Activated CD4-positive, CD25-positive, alpha-beta regulatory T cell treated with anti-CD3 and anti-CD28 coated beads, Interleukin-2, amount 50 U/mL, for 24 hours (primary cell): ENCODE measurements at places on chromosomes 5 and 9.

- no peak for ATAC-seq
These were observed 1.6 kb upstream of the SUB1 start for GRCh38 chr5:32583582-32584232.

DNA sequence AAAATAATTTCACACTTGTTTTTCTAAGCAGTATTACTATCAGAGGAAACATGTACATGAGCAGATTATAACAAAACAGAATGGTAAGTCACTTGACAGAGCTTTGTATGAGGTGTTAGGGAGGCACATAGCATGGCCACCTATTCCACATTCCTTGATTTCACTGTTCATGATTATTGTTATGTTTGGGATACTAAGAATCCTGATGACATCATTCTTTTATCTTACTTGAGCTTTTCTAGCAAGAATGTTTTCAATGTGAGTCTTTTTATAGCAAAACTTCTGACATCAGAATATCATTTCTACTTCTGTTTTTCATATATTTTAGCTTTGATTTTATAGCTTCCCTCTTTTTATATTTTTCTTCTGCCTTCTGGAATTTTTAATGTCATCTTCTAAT is 208.2 kb downstream of the DMRTA1 start:
- no peak for ATAC-seq

- ATAC-seq, result no peak
These were observed 67.1 kb upstream of the SMIM15 start for GRCh38 chr5:61229416-61229815.

- no peak for ATAC-seq
These were observed 3.7 kb downstream of the LCN9 start for GRCh38 chr9:135666534-135667462.

DNA sequence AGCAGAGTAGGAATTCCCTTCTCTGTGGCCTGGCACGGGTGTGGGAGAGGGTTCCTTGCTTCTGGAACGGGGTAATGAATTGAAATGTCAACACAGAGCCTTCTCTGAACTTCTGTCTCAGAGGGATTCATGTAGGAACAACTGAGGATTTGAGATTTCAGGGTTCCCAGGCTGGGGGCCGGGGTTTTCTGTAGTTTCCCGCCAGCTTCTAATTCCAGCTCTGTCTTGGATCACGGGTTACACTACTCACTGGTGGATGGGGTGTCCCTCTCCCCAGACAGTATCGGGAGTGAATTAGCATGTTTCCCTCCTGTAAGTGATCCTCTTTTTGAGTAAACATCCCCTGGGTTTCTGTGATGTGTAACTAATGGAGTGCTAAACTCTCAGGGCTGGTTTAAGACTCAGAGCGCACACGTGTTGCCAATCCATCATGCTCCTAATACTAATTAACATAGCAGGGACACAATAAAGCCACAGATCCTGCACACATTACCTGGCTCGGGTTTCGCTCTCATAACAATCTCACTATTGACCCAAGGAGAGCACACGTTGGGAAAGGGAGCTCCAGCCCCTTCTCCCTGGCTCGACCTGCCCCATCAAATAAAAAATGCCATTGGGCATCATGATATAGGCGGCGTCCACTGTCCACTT is 18.1 kb upstream of the DMRT2 start:
- no peak for ATAC-seq

DNA sequence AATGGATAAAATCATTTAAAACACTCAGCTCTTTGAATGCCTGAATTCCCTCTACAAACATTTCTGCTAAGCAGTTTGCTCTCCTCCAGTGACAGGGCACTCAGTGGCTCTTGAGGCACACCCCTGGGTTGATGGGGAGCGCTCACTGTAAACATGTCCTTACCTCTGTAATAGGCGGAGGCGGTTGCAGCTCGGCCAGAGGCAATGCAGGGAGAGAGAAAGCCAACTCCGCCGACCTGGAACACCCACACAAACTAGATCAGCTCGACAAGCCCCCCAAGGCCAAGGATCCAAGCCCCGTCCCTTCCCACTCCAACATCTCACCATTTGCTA is 329 bp downstream of the CDC23 start:
- ATAC-seq, result peak; percentile 8

DNA sequence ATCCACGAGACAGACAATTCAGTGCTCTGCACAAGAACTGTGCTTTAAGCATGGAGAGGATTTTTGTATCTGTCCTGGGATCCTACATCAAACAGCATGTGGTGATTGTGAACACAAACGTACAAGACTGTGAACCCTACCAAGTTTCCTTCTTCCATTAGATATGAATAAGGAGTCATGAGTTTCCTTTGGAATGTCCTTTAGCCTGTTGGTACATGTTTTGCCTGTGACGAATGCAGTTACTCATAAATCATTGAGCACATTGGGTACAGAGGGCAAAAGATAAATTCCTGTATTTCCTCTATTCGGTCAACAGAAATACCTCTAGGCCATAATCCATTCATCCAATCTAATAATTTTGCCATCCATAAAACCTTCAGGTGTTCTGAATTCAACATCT is 61.5 kb downstream of the FXN start:
- no peak for ATAC-seq

GRCh38 chr9:83204047-83204446 is 141.1 kb upstream of the RASEF start:
- no peak for ATAC-seq

DNA sequence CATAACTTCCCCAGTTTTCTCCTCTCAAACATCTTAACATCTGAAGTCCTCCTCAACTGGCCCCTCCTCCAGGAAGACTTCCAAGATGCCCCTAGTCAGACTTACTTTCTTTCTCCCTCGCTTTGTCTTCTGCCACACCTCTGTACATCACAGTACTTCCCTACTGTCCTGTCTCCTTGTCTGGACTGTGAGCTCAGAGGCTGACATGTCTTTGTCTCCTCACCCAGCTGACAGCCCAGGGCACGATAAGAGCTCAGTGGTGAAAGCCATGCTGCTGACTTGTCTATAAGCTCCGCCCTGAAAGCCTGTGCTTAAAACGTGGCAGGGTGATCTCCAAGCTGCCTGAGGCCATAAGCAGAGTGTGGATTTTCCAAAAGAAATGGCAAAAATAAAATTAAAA is 33.0 kb upstream of the SLC25A51 start:
- ATAC-seq, result no peak

- no peak for ATAC-seq
These were observed 97.0 kb upstream of the SPRY4 start for GRCh38 chr5:142421621-142422397.

GRCh38 chr9:19553441-19553840 is 144.6 kb downstream of the ACER2 start:
- ATAC-seq, result no peak

DNA sequence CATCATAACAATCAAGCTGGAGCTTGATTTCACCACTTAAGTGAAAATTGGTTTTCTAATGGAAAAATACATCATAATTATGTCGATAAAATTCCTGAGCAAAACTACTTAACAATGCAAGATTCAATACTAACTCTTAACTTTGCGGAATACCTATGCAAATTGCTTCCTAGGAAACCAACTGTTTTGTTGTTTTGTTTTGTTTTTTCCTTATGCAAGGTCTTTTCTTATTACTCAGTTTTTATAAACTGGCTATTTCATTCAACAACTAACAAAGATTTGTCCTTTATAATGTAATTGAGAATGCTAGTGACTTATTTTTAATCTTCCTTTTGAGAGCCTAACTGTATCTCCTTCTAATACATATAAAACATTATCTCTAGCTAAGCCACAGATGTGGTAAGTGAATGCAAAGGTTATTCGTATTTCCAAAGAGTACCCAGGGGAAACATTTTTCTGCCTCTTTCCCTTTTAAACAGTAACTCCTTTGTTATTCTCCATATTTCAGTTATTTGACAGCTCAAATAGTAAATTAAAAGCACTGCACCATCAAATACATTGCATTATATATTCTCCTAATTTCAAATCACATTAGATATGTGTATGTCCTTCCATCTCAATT is 609.4 kb downstream of the SLCO4C1 start:
- no peak for ATAC-seq

GRCh38 chr5:178256746-178257145 is 24.1 kb upstream of the PHYKPL start:
- ATAC-seq, result no peak

- peak; percentile 42 for ATAC-seq
These were observed 1.9 kb downstream of the JADE2 start for GRCh38 chr5:134527156-134527960.

DNA sequence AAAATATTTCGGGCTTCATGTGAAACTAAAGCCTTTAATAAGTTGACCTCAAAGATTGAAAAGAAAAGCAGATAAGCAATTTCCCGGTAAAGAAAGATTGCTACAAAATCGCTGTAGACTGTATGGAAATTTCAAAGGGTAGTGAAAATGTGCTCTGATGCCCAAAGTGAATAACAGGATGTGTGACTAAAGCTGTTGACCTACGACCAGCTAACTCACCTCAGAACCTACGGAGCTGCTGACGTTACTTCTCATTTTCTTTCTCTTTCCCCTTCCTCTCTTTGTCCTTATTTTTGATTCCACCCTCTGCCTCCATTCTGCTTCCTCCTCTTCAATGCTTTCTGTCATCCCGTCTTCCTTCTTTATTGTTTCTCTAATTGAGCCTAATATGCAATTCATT is 103.2 kb downstream of the PDE4D start:
- ATAC-seq, result peak; percentile 76

GRCh38 chr5:40555886-40556285 is 123.8 kb upstream of the PTGER4 start:
- ATAC-seq, result no peak

- ATAC-seq, result no peak
These were observed 444.7 kb downstream of the TLE1 start for GRCh38 chr9:81244631-81245030.

GRCh38 chr9:94096819-94097577 is 12.7 kb downstream of the PTPDC1 start:
- no peak for ATAC-seq

- ATAC-seq, result no peak
These were observed 711.7 kb upstream of the EDIL3 start for GRCh38 chr5:85096421-85096820.

GRCh38 chr9:18626046-18626698 is 152.2 kb downstream of the ADAMTSL1 start:
- no peak for ATAC-seq

DNA sequence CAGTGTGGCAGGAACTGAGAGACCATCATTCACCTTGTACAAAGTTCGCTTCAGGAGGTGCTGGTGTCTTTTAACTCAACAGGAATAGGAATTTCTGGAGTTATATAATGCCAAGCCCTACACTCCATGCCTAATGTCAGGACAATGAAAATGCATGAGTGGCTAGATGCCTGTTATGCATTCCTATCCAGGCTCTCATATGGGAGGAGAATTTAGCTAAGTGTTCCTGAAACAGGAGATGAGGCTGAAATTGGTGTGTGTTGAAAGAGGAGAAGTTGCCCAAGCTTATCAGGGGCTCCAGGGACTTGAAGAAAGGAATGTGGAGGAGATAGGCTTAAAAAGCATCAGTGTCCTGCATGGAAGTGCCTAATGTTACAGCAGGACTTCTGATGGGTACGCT is 26.8 kb upstream of the PRUNE2 start:
- ATAC-seq, result no peak

GRCh38 chr9:107112707-107113243 is 170.3 kb upstream of the RAD23B start:
- no peak for ATAC-seq

- no peak for ATAC-seq
These were observed 599 bp downstream of the NMRK1 start for GRCh38 chr9:75087289-75087823.

- ATAC-seq, result no peak
These were observed 60.8 kb downstream of the SH3TC2 start for GRCh38 chr5:149002053-149002452.

- ATAC-seq, result no peak
These were observed 9.0 kb downstream of the RGS14 start for GRCh38 chr5:177366528-177367322.

GRCh38 chr9:127107171-127107928 is 15.1 kb downstream of the ANGPTL2 start:
- no peak for ATAC-seq

DNA sequence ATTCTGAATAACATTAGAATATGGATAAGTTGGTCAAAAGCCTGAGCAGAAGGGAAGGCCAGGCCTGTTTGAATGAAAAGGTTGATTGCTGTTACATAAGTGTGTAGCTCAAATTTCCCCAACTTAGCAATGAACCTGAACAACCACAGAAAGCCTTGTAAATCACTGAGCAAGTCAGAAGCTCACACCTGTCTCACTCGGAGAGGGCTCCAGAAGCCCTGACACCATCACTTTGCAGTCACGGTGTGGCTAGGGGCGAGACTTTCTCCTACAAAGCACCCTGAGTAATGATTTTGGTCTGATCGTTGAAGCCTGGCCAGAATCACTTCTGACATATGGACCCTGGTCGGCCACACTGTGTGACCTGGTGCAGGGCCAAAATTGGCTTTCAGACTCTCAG is 62.0 kb downstream of the MTX3 start:
- ATAC-seq, result no peak

DNA sequence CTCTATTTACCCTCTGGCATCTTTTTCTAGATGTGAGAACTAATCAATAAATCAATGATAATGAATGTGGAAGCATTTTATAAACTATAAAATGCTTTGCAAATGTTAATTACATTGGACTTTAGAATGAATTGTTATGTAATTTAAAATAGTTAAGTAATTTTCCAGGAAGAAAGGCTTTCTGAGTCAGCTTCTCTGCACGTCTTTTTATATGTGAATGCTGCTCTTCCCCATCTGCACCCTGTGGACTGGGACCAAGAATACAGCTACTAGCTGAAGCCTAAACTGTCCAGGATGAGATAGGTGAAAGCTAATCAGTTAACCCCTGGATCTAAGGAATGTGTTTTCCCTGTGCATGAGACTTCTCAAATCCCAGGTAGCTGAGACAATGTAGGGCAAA is 292.9 kb downstream of the NR3C1 start:
- ATAC-seq, result no peak

DNA sequence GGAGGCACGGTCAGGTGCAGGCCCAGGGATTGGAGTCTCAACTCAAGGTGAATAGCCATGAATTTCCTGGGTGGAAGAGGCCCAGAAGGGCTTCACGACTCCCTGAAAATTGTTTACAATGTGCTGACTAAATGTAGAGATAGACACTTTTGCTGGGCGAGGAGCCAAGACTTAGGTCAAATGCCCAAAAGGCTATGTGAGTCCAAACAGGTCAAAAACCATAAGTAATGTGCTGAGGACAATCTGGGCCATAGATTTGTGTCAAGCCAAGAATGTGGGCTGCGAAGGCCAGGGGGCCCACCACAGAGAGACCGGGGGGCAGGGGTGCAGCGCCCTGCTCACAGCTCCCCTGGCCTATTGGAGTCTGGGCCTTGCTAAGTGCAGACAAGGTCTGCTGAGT is 197.8 kb downstream of the HSPA4 start:
- no peak for ATAC-seq

DNA sequence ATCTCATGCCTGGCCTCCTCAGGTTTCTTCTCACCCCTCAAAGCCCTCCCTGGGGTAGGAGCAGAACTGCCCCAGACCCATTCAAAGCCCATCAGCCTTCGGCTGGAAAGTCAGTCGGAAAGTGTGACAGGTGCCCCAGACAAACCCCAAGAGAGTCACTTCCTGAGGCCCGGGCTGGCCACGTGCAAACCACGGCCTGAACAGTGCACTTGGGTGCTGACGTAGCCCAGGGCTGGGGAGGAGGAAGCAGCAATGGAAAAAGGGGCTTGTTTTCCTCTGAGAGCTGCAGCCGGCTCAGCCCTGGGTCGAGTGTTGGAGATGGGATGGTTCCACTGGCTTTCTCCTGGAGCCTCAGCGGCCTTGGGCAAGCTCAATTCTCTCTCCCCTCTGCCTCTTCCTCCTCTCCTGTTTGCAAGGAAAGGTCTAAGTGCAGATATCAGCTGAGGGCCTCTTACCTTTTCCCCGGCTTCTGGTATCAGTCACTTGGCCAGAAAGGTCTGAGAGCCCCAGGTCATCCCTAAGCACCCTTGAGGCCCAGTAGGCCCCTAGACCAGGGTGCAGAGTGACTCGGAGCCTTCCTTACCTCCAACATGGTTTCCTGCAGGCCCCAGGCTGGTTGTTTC is 5.9 kb upstream of the EGR1 start:
- ATAC-seq, result peak; percentile 81
